Activated CD4-positive, alpha-beta T cell treated with anti-CD3 and anti-CD28 coated beads, Interleukin-2, amount 50 U/mL, for 1 hour (primary cell): ENCODE measurements at places on chromosomes 16 and 17.

- DNase-seq, result no peak
These were observed 19.0 kb downstream of the MEAK7 start for GRCh38 chr16:84485255-84486010.

DNA sequence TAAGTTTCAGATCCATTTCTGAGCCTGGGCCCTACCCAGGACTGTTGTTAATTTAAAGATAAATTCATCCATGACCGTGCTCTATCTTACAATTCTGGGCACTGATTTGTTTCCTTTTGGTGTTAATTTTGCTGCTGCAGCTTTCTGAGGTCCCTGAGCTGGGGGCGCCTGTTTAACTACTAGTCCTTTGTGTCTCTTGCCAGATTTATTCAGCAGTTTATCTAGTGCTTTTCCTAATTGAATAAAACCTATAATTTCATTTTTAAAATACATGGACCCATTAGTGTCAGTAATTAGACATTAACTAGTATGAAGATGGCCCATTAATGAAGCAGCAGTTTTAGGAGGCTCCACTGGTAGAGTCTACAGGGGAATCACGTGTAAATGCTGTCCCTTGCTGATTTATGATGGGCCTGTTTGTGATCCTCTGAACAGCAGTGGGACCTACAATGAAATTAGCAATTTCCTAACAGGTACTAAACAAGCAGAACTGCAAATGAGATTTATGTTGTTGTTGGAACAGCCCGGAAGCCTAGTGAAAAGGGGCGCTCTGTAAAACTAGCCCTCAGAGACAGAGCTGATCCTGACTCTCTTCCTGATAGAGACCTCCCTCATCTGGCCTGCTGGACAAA is 54.7 kb downstream of the HS3ST2 start:
- DNase-seq, result no peak

DNA sequence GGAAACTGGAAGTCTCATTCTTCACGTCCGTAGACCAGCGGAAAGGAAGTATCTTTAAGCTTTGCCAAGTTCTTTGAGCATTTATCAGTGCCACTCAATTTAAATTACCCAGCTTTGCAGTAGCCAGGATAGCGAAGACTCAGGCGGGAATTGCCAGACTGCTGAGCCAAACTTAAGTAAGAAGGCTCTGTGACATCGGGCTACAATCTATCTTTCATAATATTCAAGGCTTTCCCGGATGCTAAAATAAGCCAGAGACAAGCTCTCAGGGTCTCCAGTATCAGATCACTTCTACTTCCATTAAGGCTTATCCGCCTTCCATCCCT is 436 bp upstream of the BRIP1 start:
- DNase-seq, result no peak

GRCh38 chr17:5164436-5164835 is 27.2 kb downstream of the ZNF594 start:
- no peak for DNase-seq

GRCh38 chr16:27238016-27238587 is 30.5 kb downstream of the NSMCE1 start:
- peak; percentile 43 for DNase-seq

DNA sequence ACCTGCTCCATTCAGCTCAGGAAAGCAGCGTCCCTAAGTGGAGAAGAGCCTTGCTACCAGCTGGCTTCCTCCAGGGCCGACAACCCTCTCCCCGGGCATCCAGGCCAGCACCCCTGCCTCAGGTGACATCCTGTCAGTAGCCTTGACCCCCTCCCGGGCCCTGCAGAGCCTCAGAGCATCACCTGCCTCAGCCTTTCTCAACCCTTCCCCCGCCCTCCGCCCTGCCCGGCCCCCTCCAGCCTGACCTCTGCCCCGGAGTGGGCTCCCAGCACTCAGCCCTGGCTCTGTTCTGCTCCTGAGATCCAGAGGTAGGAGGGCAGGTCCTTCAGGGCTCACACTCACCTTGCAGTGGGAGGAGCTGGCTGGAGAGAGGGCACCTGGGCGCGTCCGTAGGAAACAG is 73.8 kb upstream of the METRNL start:
- no peak for DNase-seq
